COR-L47 (cell line): ENCODE measurements at places on chromosomes 1 and 21.
A peak's percentile ranks its signal among the peaks of the same experiment; 100 is the strongest.

DNA sequence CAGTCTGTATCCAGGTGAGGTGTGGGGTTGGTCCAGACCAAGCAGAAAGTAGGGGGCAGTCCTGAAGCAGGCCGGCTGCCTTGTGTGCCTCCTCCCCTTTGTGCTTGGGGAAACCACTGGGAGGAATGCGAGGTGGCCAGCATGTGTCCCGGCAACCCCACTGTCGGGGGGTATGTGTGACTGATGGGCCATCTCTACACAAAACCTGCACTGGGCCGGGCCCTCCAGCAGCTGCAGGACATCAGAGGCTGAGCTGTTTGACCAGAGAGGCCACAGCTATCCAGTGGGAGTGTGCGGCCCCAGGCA is 33.3 kb downstream of the TMEM51 start:
- DNase-seq, result no peak

DNA sequence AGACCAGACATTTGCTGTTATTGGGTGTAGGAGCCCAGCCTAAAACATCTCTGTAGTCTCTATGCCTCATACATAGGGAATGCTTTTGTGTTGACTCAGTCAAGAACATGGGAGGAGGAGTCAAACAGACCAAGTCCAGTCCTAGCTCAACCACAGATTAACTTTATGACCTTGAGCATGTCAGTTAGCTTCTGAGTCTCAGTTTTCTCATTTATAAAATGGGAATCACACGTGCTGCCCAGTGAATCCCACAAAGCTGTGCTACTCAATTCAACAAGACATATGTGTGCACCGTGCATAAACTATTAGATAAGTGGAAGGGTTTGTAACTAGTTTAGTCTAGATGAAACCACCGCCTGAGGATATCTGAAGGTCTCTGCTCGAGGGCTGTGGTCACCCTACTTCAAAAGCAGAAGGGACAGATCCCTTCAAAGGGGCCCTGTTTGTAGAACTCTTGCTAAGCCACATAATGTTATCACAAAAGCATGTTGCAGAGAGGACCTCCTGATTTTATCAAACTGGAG is 109.5 kb upstream of the NFIA start:
- DNase-seq, result no peak

DNA sequence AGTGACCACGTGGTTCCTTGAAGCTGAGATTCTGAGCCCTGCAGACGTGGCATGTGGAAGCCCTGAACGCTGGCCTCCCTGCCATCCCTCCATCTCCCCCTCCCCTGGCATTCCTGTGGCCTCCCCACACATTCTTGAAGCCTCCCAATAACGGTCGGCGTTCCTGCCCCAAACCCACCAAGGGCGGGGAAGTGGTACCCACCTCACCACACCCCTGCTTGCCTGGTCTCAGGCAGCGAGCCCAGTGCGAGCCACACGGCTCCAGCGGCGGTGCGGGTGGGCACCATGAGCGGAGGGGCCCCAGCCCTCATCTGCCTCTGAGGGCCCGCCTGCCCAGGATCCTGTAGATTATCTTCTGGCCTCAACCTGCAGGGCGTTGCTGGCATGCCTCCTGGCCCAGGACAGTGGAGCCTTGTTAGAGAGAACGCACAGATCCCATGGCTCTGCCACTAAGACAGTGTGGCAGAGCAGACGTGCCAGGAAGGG is 20.6 kb upstream of the PRELP start:
- no peak for DNase-seq

GRCh38 chr1:49544615-49545014 is 479.1 kb downstream of the AGBL4 start:
- no peak for DNase-seq

DNA sequence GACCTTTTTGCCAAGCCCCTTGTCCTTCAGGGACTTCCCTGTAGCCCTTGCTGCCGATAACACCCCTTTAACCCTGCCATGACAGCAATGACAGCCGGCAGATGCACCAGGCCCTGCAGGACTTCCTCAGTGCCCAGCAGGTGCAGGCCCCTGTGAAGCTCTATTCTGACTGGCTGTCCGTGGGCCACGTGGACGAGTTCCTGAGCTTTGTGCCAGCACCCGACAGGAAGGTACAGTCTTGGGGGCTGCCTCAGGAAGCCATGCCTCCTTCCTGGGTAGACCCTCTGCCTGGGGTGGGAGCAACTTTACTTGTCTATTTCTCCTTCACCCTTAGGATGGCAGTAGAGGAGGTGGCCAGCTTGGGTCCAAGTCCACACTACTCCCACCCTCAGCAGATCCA is 16.1 kb upstream of the PADI6 start:
- DNase-seq, result no peak

DNA sequence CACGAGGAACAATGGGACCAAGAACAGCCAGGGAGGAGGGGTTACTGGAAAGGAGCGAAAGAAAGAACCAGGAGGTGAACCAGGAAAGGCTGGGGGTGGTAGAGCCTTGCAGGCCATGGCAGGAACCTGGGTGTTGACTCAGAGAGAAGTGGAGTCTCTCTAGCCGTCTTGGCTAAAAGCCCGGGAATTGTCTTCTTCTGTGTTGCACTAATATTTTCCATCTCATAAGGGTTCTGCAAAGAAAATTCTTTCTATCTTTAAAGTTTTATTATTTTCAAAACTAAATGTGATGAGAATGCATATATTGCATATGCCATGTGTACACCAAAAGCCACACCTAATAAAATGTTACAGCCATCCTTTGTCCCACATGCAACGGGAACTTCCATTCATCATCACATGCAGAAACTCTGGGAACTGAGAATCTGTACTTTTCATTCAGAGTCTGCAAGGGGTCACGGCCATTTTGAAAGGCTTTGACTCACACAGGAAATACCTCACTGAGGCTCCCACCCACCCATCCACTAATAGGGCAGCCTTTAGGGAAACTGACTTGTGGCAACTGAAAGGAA is 38.0 kb downstream of the ERG start:
- DNase-seq, result no peak

GRCh38 chr1:113749402-113749801 is 9.9 kb downstream of the PHTF1 start:
- DNase-seq, result no peak

DNA sequence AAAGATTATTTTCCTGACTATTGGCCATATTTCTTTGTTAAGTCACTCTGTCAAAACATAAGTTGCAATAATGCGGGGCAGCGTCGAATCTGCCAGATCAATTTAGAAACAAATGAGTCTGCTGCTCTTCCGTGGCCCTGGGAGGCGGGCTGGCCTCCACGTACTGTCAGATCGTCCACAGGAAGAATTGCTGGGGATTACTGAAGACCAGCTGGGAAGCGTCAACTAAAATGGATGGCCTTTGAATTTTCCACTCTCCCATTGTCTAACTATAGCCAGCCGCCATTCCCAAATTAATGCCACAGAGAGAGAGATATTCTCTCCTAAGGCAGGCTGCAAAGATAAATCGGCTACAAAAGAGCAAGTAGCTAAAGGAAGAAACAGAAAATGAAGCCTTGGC is 560.2 kb downstream of the SMYD3 start:
- DNase-seq, result no peak

GRCh38 chr21:45151445-45152160 is 77.2 kb downstream of the ADARB1 start:
- DNase-seq, result no peak

GRCh38 chr21:18987520-18988026 is 584.0 kb upstream of the TMPRSS15 start:
- no peak for DNase-seq

- DNase-seq, result no peak
Observed at GRCh38 chr21:35057428-35057827, 8.3 kb upstream of the RUNX1 start.

GRCh38 chr1:7403265-7404045 is 367.6 kb upstream of the VAMP3 start:
- DNase-seq, result no peak

DNA sequence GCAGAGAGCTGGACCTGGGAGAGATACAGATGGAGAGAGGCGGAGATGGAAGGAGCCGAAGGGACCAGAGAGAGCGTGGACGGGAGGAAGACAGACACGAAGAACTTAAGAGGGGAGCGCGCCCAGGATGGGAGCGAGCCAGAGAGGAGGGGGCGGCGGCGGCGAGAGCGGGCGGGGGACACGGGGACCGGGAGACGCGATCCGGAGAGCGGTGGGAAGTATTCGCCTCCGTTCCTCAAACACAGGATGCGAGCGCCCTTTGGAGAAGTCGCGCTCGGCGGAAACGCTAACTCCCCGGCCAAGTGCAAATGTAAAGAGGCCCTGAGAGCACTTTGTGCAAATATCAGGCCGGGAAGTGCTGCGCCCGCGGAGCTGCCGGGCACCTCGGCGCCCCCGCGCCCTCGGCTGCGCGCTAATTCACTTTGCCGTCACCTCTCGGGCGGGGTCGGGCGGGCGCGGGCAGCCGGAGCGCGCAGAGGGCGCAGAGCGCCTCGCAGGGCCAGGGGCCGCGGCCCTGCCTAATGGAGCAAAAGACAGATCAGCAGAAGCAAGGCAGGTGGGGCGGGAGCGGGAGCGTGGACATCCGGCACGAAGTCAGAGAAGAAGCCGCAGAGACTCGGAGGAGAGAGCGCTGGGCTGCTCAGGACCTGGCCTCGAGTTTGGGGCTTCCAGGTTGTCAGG is 281.2 kb downstream of the RRAGC start:
- DNase-seq, result no peak

DNA sequence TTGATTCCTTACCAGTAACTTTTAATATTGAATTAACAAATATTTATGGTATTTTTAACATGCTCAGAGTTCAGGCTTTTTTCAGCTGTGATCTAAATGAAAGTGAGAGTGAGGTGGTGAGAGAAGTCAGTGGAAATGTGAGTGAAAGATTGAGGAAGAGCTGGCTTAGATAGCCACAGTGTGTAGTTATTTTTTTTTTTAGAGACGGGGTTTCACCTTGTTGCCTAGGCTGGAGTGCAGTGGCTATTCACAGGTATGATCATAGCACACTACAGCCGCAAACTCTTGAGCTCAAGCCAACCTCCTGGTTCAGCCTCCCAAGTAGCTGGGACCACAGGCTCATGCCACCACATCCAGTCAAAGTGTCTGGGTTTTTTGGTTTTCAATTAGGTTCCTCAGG is 10.9 kb downstream of the RNF11 start:
- DNase-seq, result no peak

DNA sequence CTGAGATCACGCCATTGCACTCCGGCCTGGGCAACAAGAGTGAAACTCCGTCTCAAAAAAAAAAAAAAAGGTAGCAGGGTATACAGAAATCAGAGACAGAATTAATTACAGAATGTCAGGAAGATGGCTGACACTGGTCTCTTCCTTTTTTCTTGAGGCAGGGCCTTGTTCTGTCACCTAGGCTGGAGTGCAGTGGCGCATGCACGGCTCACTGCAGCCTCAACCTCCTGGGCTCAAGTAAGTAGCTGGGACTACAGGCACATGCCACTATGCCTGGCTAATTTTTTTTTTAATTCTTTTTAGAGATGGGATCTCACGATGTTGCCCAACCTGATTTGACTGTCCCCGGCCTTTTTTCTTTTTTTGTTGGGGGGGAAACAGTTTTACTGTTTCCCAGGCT is 16.4 kb downstream of the RNU5D-1 start:
- DNase-seq, result no peak

DNA sequence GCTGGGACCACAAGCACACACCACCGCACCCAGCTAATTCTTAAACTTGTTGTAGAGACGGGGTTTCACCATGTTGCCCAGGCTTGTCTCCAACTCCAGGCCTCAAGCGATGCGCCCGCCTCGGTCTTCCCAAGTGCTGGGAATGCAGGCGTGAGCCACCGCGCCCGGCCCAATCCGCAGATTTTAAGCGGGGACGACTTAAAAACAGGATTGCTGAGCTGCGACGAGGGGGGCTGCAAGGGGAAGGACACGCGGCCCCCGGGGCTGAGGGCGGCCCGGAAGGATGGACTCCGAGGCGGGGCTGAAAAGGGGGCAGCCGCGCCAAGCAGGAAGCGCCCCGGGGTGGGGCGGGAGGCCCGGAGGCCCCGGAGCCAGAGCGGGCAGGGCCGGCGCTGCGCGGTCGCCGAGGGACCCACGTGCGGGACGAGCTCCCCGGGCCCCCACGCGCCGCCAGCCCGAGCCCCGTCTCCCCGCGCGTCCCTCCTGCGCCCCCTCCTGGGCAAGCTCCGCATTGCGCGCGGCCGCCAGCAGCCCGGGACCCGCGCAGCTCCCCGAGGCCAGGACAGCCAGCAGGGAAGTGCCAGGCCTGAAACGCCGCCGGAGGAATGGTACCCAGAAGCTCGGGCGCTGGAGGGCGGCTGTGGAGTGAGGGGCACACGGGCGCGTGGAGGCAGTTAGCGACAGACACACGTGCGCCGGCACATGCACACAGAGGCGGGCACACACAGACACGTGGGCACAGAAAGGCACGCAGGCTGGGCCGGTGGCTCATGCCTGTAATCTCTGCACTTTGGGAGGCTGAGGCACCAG is 5.5 kb upstream of the PRKCZ start:
- DNase-seq, result peak; percentile 34

- DNase-seq, result no peak
Observed at GRCh38 chr1:190738317-190738716, 260.7 kb upstream of the BRINP3 start.

GRCh38 chr1:19477284-19478249 is 7.8 kb downstream of the CAPZB start:
- no peak for DNase-seq

DNA sequence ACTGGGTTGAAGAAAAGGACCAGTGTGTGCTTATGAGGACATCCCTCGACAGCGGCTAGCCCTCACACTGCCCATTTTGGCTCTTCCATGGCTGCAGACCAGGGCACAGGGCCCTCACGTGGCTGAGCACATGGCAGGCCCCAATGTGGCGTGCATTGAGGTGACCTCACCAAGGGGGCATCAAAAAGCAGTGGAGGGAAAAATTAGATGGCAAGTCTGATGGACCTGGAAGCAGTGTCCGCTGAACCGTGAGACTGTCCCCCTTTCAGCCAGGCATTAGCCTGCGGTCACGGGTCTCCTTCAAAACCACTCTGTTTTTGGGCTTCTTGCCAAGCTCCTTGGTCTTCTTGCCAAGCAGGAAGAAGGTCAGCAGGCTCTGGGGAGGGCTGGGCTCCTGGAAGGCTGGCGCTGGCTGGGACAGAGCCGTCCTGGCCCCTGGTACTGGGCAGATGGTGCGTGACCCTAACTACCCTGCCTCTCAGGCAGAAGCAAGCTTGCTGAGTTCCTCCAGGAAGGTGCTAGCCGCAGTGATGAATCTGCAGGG is 30.8 kb downstream of the TRIM67 start:
- DNase-seq, result peak; percentile 70

DNA sequence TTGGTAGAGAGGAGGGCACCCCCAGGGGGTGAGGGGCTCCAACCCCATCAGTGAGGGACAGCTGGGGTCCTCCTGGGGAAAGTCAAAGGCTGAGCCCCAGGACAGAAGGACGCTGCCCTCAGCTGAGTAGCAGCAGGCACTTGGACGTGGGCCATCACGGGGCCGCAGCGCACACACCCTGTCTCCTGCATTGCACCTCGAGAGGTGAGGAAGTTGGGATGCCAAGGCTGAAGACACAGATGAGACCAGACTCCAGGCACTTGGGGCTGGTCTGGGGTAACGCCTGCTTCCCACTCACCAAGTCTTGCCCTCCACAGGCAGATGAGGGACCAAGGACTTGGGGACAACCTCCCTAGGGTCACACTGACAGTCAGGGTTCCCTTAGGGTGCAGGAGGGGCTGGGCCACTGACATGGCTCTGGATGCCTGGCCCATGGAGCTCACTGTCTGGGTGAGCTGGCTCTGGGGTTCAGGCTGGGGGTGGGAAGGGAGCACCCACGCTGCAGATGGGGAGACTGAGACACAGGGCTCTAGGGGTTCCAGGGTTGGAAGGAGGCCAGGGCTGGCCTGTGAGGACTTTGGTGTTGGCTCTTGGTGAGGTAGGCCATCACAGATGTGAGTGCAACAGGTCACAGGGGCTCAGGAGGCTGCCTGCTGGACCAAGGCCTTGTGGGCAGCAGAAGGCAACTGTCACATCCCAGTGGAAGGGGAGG is 16.6 kb upstream of the ZNF678 start:
- DNase-seq, result no peak
